ENCODE measurements at places on chromosomes 6 and 20.
A peak's percentile ranks its signal among the peaks of the same experiment; 100 is the strongest.

DNA sequence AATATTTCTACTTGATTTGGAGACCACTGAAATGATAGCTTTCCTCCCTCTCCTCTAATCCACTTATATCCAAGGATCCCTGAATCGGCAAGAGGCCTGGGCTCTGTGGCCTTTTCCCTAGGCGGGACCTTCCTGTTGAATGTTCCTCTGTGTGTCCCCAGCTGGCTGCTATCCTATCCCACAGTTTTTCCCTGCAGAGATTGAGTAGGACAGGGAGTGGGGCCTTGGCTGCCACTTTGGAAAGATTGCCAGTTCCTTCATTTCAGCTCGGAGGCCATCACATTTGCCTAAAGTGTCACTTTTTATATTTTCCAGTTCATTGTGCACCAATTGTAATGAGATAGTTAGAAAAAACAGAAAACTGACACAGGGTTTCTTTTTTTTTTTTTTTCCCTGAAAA, 38.9 kb upstream of the SMIM8 start:
- DNase-seq = no peak

DNA sequence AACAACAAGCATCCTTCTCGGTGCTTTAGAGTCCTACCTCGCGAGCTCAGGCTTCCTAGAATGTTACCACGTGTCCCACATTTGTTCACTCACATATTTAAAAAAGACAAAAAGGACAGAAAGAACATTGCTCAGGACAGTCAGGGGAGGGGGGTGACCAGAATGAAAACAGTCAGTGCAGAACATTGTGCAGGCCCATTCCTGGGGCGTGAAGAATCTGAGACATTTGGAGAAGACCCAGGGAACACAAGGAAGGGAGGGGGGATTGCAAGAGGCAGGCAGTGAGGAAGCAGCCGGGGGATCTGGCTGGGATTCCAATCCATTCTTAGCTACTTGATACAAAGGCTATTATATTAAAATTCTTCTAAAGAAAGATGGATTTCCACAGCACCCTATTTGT, 270.4 kb upstream of the CITED2 start:
- no peak for DNase-seq

DNA sequence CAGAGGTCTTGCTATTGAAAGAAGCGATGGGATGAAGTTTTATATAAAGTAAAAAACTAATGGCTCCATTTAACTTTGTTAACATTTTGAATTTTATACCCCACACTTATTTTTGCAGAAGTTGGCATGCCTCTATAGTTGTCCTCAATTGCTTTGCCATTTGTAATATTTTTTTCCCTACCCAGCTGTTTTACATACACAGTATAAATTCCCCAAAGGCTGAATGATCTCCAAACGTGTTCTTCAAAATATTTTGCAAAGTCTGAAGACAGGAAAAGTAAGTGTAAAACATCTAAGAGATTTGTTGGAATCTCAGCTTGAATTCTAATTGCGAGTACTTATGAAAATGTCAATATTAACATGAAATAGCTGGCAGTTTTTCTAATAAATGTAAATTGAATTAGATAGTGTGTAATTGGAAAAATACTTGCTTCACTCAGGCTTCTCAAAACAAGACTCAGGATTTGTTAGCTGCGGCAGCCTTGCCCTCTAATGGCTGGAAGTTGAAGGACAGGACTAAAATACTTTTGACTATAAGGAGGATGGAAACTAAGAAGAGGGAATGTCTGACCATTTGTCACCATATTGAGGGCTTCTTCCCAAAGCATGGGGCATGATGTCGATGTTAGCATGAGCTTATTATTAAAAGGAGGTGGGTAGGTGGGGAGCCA, 226.8 kb downstream of the UST start:
- peak; percentile 50 for DNase-seq

DNA sequence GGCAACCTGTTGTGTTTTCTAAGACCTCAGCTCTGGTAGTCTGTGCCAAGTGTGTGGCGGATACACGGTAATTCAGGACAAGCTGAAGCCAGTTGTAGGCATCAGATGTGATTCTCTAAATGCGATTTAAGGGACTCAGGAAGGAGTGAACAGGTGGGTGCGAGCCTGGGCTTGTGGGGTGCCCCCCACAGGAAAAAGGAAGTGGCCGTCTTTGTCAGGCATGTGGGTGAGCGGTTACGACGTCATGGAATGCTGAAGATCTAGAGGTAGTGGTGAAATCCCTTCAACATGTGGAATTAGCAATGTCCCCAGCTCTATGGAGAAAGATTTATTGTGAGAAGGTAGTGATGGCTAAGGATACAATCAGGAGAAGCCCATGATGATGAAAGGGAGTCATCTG, 95.1 kb upstream of the EXOC2 start:
- DNase-seq = no peak

DNA sequence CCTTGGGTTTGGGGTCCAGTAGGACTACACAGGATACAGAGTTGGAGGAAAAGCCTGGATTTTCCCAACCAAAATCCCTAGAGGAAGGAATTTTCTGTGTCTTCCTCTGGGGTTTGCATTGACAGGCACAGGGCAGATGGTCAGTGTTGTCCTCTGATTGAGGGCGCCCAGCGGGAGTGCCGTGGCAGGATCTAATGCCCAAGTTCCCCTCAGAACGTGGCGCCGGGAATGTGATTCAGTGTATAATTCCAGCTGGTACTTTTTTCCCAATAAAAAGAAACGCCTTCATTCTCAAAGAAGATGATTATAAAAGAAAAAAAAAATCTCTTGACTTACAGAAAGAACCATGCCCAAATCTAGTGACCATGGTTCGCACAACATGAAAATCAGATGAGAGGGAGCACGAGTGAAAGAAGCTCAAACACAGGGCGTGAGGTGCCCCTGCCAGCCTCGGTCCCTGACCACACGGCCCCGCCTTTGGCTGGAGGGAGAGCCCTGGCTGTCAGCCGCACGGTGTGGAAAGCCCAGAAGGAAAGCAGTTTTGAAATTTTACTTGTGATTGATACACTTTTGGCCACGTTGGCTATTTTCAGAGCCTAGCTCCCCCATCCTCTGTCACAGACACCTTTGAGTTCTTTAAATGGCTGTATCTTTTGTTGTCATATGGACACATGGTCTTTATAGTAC, 31.6 kb downstream of the VEGFA start:
- DNase-seq = no peak

GRCh38 chr20:47677635-47678453, 107.4 kb downstream of the SULF2 start:
- peak; percentile 55 for DNase-seq

- no peak for DNase-seq
Measured at GRCh38 chr20:21338291-21338690, 35.2 kb downstream of the XRN2 start.

DNA sequence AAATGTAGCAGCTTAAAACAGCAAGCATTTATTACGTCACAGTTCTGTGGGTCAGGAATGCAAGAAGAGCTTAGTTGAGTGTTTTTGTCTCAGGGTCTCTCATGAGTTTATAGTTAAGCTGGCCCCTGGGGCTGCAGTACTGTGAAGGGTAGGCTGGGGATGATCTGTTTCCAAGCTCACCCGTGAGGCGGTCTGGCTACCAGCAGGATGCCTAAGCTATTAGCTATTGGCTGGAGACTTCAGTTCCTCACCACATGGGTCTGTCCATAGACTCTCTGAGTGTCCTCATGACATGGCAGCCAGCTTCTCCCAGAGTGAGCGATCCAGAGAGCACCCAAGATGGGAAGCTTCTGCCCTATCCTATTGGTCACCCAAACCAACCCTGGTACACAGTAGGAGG, 12.8 kb upstream of the BICRAL start:
- DNase-seq = no peak

DNA sequence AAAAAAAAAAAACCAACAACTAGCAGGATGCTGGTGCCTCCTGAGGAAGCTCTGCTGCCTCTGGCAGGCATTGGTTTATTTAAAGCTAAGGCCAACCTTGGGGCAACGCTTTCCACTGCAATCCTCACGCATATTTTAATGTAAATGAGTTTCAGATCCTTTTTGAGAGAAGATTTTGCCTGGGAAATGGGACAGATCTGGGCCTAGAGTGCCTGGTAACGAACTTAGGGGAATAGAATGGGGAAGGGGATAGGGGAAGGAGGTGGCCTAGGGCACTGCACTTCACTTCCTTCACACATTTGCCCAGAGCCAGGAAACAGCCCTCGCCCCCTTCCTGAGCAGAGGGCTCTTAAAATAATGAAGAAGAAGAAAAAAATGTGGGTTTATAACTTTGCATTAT, 132.7 kb upstream of the TMEM170B start:
- DNase-seq = no peak

GRCh38 chr6:25975923-25976560, 13.4 kb downstream of the TRIM38 start:
- DNase-seq = no peak

DNA sequence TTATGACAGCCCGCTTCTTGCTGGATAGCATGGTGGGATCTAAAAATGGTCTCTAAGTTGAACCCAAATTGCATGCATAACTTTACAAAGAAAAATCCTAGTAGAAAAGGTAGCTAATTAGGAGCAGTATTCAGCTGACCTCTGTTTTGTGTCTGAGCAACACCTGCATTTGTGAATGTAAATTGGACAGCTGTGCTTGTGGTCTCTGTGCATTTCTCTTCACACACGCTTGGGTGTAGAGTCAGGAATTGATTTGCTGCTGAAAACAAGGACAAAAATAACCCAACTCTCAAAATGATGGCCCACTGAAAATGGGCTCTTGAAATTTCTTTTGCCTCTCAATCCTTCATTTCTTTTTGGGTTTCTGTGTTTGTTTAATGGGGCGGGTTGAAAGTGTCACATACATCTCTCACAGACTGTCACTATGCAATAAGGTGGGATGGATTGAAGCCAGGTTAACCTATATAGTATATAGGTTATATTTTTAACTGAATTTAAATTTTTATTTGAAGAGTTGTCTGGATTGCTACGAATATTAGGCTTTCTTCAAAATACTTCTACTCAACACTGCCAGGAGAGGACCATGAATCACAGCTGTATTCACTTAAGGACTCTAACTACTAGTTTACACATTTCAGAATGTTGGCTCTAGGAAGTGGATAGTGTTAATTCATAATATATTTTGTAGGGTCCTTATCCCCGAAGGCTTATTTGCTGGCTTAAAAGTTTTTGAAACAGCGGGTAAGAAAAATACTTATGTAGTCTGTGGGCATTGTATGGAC, 46.5 kb downstream of the SOBP start:
- DNase-seq = no peak

DNA sequence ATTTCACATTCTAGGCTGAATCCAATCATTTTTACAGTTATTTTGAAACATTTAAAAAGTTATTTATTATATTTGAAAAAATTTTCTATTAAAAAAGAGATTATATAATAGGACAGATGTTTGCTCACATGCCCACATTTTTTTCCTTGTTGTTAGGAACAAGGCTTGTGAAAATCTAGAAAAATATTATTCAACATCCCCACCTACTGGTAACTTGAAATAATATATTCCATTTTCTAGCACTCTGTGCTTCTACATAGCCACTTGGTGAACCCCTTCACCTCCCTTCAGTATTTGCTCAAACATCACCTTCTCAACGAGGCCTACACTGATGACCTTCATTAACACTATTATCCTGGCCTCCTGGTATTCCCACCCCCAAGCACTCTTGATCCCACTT, 18.3 kb upstream of the GPRC6A start:
- DNase-seq = peak; percentile 78

- DNase-seq = peak; percentile 62
Measured at GRCh38 chr6:104943781-104944180, 13.1 kb upstream of the LIN28B start.

- DNase-seq = no peak
Measured at GRCh38 chr6:19465760-19466159, 371.4 kb upstream of the ID4 start.

DNA sequence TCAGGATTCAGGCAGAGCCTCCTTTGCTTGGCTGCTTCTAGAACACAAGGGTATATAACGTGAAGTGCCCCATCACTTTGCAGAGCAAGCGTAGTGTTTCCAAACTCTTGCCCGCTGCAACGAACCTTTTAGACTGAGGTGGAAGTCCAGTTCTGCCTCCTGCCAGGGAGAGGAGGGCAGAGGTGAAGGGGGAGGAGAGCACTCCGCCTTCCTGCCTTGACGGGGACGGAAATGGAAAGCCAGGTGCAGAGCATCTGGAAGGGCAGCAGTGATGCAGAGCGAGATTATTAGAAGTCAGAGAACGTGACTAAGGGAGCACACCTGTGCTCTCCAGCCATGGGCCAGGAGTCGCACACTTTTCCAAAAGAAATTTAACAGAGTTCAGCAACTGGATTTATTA, 63.4 kb downstream of the RREB1 start:
- DNase-seq = no peak

- DNase-seq = peak; percentile 96
Measured at GRCh38 chr6:27177485-27178406, 69.8 kb upstream of the PRSS16 start.

DNA sequence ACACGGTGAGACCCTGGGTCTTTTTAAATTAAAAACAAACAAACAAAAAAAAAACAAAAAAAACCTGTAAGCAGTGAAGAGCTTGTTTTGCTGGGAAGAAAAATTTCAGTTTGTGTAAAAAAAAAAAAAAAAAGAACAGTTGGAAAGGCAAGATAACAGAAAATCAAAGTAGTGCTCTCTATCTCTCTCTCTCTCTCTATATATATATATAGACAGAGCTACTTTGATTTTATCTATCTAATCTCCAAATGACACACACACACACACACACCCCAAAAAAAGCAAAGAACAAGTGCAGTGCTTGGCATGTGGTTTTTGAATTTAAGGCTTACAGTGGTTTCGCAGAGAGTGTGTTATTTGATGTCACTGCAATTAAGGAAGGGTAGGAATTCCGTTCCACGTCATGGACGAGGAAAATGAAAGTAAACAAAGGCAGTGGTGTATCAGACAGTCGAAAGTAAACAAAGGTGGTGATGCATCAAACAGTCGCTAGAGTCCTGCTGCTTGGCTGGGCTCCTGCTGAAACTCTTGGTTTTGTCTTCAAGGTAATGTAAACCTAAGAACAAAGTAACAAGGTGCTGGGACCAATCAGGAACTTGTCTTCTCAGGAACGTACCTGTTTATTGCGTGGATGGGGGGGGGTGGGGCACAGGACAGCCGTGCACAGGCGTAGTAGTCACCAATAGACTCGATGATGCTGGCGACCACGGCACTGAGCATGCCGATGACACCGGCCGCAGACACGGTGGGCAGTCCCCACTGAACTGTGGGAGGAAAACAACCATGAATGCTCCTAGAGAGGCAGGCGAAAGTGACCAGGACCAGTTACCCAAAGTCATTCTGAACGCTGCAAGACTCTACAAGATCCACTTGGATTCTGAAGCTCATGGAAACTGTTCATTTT, 131.8 kb downstream of the SLC23A2 start:
- DNase-seq = peak; percentile 58

GRCh38 chr6:46103441-46104115, 26.2 kb upstream of the ENPP4 start:
- no peak for DNase-seq

- no peak for DNase-seq
Measured at GRCh38 chr20:46050885-46051284, 21.9 kb downstream of the SLC12A5 start.

GRCh38 chr6:78435671-78436070, 431.7 kb upstream of the IRAK1BP1 start:
- no peak for DNase-seq

DNA sequence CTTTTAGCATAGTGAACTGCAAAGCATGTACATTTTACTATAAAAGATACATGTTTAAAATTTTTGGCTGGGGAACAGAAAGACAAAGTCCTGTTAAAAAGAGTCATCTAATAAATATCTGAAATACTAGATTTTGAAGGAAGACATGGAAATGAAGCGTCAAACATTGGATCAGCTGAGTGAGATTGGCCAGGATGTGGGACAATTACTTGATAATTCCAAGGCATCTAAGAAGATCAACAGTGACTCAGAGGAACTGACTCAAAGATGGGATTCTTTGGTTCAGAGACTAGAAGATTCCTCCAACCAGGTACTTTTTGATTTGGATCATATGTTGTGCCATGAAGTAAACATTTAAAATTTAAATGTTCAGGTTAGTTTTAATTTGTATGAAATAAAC, 162.3 kb downstream of the UTRN start:
- no peak for DNase-seq
